ENCODE measurements at places on chromosomes 2 and 18. TPM values are rescaled to one million over a fixed set of nuclear protein-coding genes. Genes with fewer than 3 reads are reported as not detected.

LOXHD1 gene
- not detected for total RNA-seq

MGAT5 gene
- total RNA-seq: 27.5 TPM

FBLN7 gene
- 2.4 TPM for total RNA-seq

C2orf92 gene
- total RNA-seq: 2.5 TPM

ANO7 gene
- total RNA-seq: 0.37 TPM

EN1 gene
- under 0.01 TPM for total RNA-seq

ITGA6 gene
- total RNA-seq: 263 TPM

C1GALT1C1L gene
- 0.50 TPM for total RNA-seq

HOXD10 gene
- 2.3 TPM for total RNA-seq

AQP12B gene
- not detected for total RNA-seq

AAK1 gene
- total RNA-seq: 41.4 TPM

ZSWIM2 gene
- total RNA-seq: 0.62 TPM

MARCHF4 gene
- 3.1 TPM for total RNA-seq

AFG3L2 gene
- total RNA-seq: 60.0 TPM

KIDINS220 gene
- total RNA-seq: 115 TPM

SLC9A4 gene
- not detected for total RNA-seq

GKN2 gene
- not detected for total RNA-seq

TBR1 gene
- total RNA-seq: not detected

MRPS9 gene
- 28.5 TPM for total RNA-seq

FSIP2 gene
- 0.22 TPM for total RNA-seq

ABCG8 gene
- total RNA-seq: not detected
